Progenitor cell of endocrine pancreas (in vitro differentiated cells): ENCODE measurements at places on chromosomes 3 and 15. TPM values are rescaled to one million over a fixed set of nuclear protein-coding genes. Genes with fewer than 3 reads are reported as not detected.

Gene NLGN1
- 5.7 and 6.5 TPM in 2 replicates for total RNA-seq

Gene FHIT
- 16.1 and 18.4 TPM in 2 replicates for total RNA-seq

Gene DENND4A
- total RNA-seq: 17.5 and 17.9 TPM in 2 replicates

Gene PLAAT1
- total RNA-seq: 2.1 and 2.2 TPM in 2 replicates

Gene LRRC31
- 0.67 and 1.2 TPM in 2 replicates for total RNA-seq

Gene GOLGA8J
- not detected in 2 replicates for total RNA-seq

Gene ZBED2
- not detected in 2 replicates for total RNA-seq

- H3K27ac ChIP-seq: no peak overlapping the region
- no peaks in the 10 kb centered on the region for H3K27me3 ChIP-seq
- DNase-seq: no peak
- H3K36me3 ChIP-seq: no peaks in the 10 kb centered on the region
Measured at GRCh38 chr3:150142936-150143335, 172.2 kb upstream of the PFN2 start.

DNA sequence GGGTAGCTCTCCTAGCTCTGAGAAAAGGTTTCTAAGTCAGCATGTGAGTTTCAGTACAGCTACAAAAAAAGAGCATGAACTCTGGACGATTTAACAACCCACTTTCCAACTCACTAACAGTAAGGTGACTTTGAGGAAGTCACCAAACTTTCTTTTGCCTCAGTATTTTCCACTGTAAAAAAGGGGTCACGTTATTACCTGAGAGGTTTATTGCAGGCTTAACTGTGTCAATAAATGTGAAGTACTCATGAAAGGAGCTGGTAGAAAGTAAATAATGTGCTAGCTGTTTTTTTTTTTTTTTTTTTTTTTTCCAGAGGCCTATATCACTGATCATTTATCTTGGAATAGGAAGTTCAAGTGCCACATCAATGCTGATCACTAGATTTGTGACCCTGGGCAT, 89.3 kb downstream of the PLSCR2 start:
- H3K27ac ChIP-seq: no peak overlapping the region
- no peaks in the 10 kb centered on the region for H3K4me1 ChIP-seq
- no peak for DNase-seq
- H3K4me3 ChIP-seq: no peak overlapping the region

DNA sequence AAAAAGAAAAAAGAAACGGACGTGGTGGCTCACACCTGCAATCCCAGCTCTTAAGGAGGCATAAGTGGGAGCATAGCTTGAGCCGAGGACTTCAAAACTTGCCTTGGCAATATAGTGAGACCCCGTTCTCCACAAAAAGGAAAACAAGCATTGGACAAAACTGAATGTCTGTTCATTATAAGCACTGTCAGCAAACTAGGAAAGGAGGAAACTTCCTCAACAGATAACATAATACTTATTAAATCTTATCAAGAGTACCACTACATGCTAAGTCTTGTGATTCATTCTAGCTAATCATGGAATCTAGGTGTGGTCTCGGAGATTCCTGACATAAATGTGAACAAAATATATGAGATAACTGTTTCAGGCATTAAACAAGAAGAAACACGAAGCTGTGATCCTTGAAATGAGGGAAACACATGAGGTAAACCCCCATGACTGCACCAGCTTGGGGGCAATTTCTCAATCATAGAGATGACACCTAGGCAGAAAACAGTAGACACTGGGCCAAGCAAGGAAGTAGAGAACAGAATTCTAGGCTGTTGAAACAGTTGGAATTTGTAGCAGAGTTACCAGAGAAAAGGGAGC, 33.3 kb downstream of the TRPM7 start:
- peaks cover 27% of the 10 kb centered on the region for H3K36me3 ChIP-seq
- H3K27ac ChIP-seq: peak overlapping the region; percentile 10
- H3K27me3 ChIP-seq: no peaks in the 10 kb centered on the region
- DNase-seq: no peak
- H3K4me3 ChIP-seq: no peak overlapping the region

DNA sequence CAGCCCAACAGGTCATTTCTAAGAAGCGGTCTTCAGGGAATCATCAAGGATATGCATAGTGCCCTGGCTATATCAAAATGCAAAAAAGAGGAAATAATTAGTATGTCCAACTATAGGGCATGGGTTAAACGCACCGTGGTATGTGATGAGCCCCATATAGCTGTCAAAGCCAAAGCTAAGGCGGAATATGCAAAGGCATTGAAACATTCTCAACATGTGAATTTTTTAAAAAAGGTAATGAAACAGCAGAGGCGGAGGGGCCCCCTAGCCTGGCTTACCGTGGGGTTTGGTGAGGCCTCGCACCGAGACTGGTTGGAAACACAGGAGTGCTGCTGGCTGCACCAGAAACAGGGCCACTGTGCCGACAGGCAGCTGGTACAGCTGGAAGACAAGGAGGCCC, 23.2 kb downstream of the PLXND1 start:
- no peak overlapping the region for H3K27ac ChIP-seq
- H3K4me1 ChIP-seq: no peaks in the 10 kb centered on the region
- no peaks in the 10 kb centered on the region for H3K36me3 ChIP-seq
- DNase-seq: no peak
- no peaks in the 10 kb centered on the region for H3K27me3 ChIP-seq
- no peak overlapping the region for H3K4me3 ChIP-seq

- H3K4me3 ChIP-seq: no peak overlapping the region
- H3K4me1 ChIP-seq: no peaks in the 10 kb centered on the region
- no peak overlapping the region for H3K27ac ChIP-seq
- peaks cover 1% of the 10 kb centered on the region for H3K36me3 ChIP-seq
- H3K27me3 ChIP-seq: peaks cover 6% of the 10 kb centered on the region
Measured at GRCh38 chr3:111418391-111418790, 123.6 kb upstream of the CD96 start.

DNA sequence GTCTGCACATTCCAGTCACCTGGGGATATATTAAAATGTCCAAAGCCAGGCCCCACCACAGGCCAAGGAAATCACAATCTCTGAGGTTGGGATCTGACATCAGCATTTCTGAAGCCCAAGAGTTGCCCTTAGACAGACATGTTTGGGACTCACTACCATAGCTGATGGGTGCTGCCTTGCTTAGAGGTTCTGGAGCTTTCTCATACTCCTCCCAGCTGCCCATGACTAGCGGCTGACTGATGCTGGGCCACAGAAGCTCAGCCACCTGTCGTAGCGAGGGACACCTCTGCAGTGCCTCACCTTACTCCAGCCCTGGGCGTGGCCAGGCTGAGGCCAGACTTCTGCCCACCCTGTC, 58.8 kb upstream of the XCR1 start:
- no peaks in the 10 kb centered on the region for H3K4me1 ChIP-seq
- H3K36me3 ChIP-seq: no peaks in the 10 kb centered on the region
- peaks cover 6% of the 10 kb centered on the region for H3K27me3 ChIP-seq
- H3K4me3 ChIP-seq: no peak overlapping the region

DNA sequence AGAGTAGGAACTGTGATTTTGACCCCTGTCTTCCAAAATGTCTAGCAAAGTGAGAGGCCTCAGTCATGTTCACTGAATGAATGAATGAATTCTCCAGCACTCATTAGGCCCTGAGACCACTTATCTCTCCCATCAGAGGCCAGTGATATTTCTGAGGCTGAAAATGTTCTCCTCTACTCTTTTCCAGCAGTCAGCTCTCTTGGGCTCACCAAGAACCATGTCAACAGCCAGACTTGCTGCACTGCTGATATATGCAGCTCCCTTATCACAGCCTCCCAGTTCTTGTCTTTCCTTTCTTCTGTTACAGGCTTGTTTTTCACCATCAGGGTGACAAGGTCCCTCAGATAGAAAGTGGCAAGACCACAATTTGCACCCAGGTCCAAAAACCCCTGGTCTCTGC, 28.7 kb upstream of the MFSD1 start:
- no peak overlapping the region for H3K27ac ChIP-seq
- H3K4me1 ChIP-seq: peaks cover 15% of the 10 kb centered on the region
- no peak overlapping the region for H3K4me3 ChIP-seq
- no peak for DNase-seq

- no peaks in the 10 kb centered on the region for H3K36me3 ChIP-seq
- peaks cover 2% of the 10 kb centered on the region for H3K4me1 ChIP-seq
- no peaks in the 10 kb centered on the region for H3K27me3 ChIP-seq
Measured at GRCh38 chr3:178255315-178255714, 280.9 kb upstream of the KCNMB2 start.
